ENCODE measurements at places on chromosomes 1 and 21.

GRCh38 chr1:186672596-186672995 lies 7.6 kb downstream of the PTGS2 start:
- no peak overlapping the region for H3K4me3 ChIP-seq
- no peaks in the 10 kb centered on the region for H3K36me3 ChIP-seq
- no peaks in the 10 kb centered on the region for H3K27me3 ChIP-seq

GRCh38 chr1:47761201-47761930 lies 235.8 kb downstream of the TRABD2B start:
- no peak overlapping the region for H3K4me3 ChIP-seq
- H3K4me1 ChIP-seq, result no peaks in the 10 kb centered on the region
- no peak for DNase-seq
- no peaks in the 10 kb centered on the region for H3K36me3 ChIP-seq
- no peaks in the 10 kb centered on the region for H3K27me3 ChIP-seq

DNA sequence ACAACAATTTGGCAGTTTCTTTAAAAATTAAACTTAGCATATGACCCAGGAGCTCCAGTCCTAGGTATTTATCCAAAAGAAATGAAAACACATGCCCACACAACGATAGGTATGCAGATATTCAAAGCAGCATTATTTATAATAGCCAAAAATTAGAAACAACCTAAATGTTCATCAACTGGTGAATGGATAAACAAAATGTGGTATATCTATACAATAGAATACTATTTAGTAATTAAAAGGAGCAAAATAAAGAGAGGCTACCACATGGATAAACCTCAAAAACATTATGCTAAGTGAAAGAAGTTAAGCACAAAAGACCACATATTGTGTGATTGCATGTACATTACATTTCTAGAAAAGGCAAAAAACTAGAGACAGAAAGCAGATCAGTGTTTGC lies 51.3 kb downstream of the ROR1 start:
- no peak overlapping the region for H3K4me3 ChIP-seq
- no peaks in the 10 kb centered on the region for H3K27me3 ChIP-seq
- no peak for DNase-seq
- no peaks in the 10 kb centered on the region for H3K4me1 ChIP-seq
- no peak overlapping the region for H3K27ac ChIP-seq

DNA sequence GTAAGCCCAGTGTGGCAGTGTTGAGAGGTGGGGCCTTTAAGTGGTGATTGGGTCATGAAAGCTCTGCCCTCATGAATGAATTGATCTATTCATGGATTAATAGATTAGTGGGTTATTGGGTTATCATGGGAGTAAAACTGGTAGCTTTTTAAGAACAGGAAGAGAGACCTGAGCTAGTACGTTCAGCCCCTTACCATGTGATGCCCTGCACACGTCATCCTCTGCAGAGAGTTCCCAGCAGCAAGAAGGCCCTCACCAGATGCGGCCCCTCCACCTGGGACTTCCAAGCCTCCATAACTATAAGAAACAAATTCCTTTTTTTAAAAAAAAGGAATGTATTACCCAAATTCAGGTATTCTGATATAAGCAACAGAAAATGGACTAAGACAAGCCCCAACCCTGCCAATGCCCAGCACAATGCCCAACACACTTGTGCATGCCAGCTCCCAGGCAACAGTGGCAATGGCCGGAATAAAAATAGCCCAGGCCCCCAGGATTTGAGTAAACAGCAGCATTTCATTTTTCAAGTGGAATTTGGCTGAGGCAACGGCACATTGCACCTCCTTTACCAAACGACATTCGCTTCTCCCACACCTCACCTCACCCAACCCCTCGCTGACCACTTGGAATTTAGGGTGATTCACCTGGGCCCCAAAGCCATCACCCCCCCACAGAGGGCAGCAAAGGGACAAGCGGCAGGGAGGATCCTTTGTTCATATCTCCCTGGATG lies 215.9 kb downstream of the TOMM20 start:
- H3K4me3 ChIP-seq, result no peak overlapping the region
- peaks cover 25% of the 10 kb centered on the region for H3K4me1 ChIP-seq
- no peak overlapping the region for H3K27ac ChIP-seq
- no peaks in the 10 kb centered on the region for H3K36me3 ChIP-seq

- H3K4me1 ChIP-seq, result no peaks in the 10 kb centered on the region
- no peak for DNase-seq
- H3K4me3 ChIP-seq, result no peak overlapping the region
These were observed 36.6 kb upstream of the TMEM52 start for GRCh38 chr1:1955621-1956094.

- H3K36me3 ChIP-seq, result no peaks in the 10 kb centered on the region
- no peak overlapping the region for H3K27ac ChIP-seq
- no peak for DNase-seq
- no peaks in the 10 kb centered on the region for H3K4me1 ChIP-seq
- no peaks in the 10 kb centered on the region for H3K27me3 ChIP-seq
- no peak overlapping the region for H3K4me3 ChIP-seq
These were observed 82.7 kb downstream of the NOS1AP start for GRCh38 chr1:162151900-162152829.

DNA sequence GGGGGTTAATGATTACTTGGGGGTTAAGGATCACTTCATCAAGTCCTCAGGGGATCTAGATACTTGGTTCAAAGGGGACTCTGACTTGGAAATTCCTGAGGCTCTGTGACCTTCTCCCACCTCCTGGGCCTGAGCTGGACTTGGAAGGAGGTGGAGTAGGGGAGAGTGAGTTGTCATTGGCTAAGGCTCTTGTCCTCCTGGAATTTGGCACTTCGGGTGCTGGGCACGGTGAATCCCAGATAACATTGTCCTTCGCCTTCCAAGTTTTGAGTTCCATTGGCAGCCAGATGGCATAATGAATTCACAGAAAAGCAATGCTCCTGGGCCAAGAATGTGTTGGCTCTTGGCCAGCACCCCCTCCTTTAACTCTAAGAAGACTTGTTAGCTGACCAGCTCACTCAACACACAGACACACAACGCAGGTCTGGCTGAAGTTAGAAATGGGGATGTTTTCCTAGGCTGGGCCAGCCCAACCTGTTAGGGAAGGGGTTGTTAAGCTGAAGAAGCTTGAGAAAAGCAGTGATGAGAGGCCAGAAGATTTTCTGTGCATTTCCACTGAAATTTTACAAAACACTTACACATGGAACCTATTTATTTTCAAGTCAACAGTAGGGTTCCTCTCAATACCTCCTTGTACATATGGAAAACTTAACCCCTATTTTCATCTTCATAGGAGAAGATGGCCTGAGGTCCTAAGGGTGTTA lies 29.7 kb downstream of the SLC26A9 start:
- no peak for DNase-seq
- H3K4me1 ChIP-seq, result no peaks in the 10 kb centered on the region
- H3K36me3 ChIP-seq, result no peaks in the 10 kb centered on the region
- H3K27ac ChIP-seq, result no peak overlapping the region
- no peak overlapping the region for H3K4me3 ChIP-seq

DNA sequence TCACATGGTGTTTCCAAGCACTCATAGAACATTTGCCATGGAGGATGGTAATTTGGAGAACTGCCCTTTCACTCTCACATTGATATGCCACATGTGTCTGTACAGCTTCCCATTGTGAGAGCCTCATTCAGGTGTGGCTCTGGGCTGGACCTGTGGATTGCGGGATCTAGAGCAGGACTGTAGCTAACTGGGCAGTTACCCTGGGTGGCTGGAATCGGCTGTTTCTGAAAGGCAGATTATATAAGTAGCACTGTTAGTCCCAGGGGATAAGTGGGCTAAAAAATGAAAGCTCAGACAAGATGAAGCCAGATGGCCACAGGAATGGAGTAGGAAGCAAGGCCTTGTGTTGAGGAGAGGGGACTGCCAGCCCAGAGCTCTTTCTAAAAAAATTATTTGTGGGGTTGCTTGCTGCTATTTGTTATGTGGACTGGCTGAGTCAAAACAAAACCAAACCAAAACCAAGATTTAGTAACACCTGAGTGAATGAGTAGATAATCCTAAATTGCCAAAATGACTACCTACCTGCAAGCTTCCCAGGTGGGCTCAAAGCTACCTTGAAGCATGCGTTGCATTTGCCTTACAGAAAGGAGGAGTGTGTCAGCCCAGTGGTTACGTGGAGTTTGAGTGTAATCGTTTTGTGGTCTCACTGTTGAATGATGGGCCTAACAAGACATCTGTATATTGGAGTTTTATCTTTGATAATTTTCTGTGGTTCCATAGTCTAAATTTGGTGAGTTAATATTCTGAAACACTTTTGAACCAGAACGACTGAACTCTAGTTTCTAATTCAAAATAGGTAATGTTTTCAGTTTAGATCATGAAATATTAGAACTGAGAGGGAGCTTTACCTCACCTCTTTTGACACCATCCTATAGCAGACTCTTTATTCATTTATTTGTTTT lies 58.0 kb downstream of the SDCCAG8 start:
- no peaks in the 10 kb centered on the region for H3K4me1 ChIP-seq
- no peak overlapping the region for H3K4me3 ChIP-seq
- no peak overlapping the region for H3K27ac ChIP-seq
- DNase-seq, result no peak
- no peaks in the 10 kb centered on the region for H3K36me3 ChIP-seq

- no peak overlapping the region for H3K27ac ChIP-seq
- no peaks in the 10 kb centered on the region for H3K36me3 ChIP-seq
- no peak overlapping the region for H3K4me3 ChIP-seq
- no peaks in the 10 kb centered on the region for H3K27me3 ChIP-seq
- peaks cover 6% of the 10 kb centered on the region for H3K4me1 ChIP-seq
These were observed 32.4 kb downstream of the SLC30A1 start for GRCh38 chr1:211546543-211546942.

DNA sequence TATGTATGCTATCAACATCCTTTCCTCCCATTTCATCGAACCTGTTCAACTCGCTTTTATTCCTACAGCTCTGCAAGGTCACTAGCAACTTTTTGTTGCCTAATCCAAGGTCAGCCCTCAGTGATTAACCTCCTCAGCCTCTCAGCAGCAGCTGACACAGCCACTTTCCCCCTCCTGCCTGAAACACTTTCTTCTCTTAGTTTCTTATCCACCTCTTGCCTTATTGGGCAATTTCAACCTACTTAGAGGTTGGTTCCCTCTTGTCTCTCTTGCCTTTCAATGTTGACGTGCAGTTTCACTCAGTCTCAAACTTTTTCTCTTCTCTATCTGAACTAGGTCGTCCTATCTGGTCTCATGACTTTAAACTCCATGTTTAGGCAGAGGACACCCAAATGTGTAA lies 156.3 kb downstream of the C1orf94 start:
- DNase-seq, result no peak
- H3K27me3 ChIP-seq, result no peaks in the 10 kb centered on the region
- no peak overlapping the region for H3K27ac ChIP-seq
- H3K36me3 ChIP-seq, result no peaks in the 10 kb centered on the region
- H3K4me3 ChIP-seq, result no peak overlapping the region

- no peak for DNase-seq
- no peak overlapping the region for H3K4me3 ChIP-seq
- no peaks in the 10 kb centered on the region for H3K27me3 ChIP-seq
- no peaks in the 10 kb centered on the region for H3K36me3 ChIP-seq
- no peak overlapping the region for H3K27ac ChIP-seq
These were observed 15.1 kb upstream of the OMA1 start for GRCh38 chr1:58561633-58562032.

GRCh38 chr21:37677006-37677405 lies 239.3 kb downstream of the KCNJ6 start:
- no peak overlapping the region for H3K27ac ChIP-seq
- no peak overlapping the region for H3K4me3 ChIP-seq
- no peaks in the 10 kb centered on the region for H3K36me3 ChIP-seq
- no peaks in the 10 kb centered on the region for H3K4me1 ChIP-seq

DNA sequence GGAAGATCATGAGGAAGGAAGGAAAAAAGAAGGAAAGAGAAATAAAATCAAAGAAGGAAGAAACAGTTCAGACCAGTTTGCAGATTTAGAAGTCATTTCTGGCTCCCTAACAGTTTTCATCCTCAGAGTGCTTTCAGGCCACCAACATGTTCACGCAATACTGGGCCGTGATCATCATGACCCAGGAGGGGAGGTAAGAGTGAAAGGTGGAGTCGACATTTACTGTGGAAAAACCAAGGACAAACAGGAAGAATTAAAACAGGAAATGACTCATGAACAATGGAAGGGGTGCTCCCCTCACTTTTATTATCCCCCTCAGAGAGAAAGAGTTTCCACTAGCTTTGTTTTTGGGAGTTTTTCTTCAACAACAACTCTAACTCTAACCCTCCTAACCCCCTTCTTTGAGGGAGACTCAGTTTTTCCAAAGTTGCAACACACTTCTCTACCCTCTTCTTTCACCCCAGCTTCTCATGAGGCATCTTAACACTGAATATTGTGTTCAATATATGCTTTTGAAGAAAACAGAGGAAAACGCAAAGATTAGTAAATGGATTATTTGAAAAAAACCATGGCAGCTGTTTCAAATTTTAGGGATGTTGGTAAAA lies 60.4 kb downstream of the VANGL2 start:
- peaks cover 15% of the 10 kb centered on the region for H3K4me1 ChIP-seq
- H3K27me3 ChIP-seq, result no peaks in the 10 kb centered on the region
- no peak overlapping the region for H3K4me3 ChIP-seq
